MCF 10A (cell line): ENCODE measurements at places on chromosomes 5 and 9. TPM values are rescaled to one million over a fixed set of nuclear protein-coding genes. Genes with fewer than 3 reads are reported as not detected.

ANKDD1B gene
- 0.68 and 1.2 TPM in 2 replicates for total RNA-seq

C5orf52 gene
- not detected in 2 replicates for total RNA-seq

DNA sequence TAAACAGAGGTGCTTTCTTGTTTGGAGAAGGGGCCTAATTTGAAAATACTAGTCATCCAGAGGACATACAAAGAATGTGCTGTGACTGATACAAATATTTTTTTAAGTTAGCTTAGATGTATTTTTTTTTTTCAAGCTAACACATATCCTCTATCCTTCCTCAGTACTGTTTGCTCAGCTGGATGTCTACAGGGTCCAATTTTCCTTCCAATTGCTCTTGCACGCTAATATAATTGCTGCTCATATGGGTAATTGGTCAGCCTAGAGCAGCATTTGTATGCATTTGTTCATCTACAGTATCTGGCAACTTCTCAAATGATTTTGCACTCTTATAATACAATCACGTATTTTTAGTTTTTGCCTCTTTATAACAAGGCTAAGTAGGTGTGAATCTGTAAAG is 84.7 kb downstream of the ZDHHC21 start:
- peaks cover 6% of the 10 kb centered on the region for H3K36me3 ChIP-seq
- H3K27me3 ChIP-seq, result no peaks in the 10 kb centered on the region
- no peak overlapping the region for H3K4me3 ChIP-seq
- no peak overlapping the region for H3K27ac ChIP-seq
- DNase-seq, result no peak
- no peaks in the 10 kb centered on the region for H3K4me1 ChIP-seq

FOXD4L6 gene
- total RNA-seq, result 0.30 and 0.69 TPM in 2 replicates

DNA sequence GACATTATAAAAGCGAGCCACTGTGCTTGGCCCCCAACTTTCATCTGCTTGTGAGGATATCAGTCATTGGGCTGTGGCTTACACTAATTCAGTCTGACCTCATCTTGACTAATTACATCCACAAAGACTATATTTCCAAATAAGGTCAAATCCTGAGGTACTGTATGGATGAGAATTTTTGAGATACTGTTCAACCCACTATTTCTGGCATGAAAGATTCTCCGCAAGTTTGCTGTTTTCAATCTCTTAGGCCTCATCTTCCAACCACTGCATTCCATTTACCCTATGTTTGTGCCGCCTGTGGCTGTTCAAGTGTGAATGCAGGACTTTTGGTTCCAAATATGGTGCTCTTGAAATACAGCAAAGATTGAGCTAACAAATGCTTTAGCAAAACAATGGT is 400.9 kb upstream of the SGCD start:
- no peaks in the 10 kb centered on the region for H3K36me3 ChIP-seq
- H3K4me1 ChIP-seq, result no peaks in the 10 kb centered on the region
- H3K27me3 ChIP-seq, result no peaks in the 10 kb centered on the region

DND1 gene
- 4.3 and 5.1 TPM in 2 replicates for total RNA-seq

GRCh38 chr9:70195456-70195855 is 63.3 kb upstream of the SMC5 start:
- DNase-seq, result no peak
- H3K4me3 ChIP-seq, result no peak overlapping the region
- H3K4me1 ChIP-seq, result no peaks in the 10 kb centered on the region
- H3K36me3 ChIP-seq, result no peaks in the 10 kb centered on the region
- no peak overlapping the region for H3K27ac ChIP-seq

ITGA1 gene
- total RNA-seq, result 5.3 and 7.7 TPM in 2 replicates

DNA sequence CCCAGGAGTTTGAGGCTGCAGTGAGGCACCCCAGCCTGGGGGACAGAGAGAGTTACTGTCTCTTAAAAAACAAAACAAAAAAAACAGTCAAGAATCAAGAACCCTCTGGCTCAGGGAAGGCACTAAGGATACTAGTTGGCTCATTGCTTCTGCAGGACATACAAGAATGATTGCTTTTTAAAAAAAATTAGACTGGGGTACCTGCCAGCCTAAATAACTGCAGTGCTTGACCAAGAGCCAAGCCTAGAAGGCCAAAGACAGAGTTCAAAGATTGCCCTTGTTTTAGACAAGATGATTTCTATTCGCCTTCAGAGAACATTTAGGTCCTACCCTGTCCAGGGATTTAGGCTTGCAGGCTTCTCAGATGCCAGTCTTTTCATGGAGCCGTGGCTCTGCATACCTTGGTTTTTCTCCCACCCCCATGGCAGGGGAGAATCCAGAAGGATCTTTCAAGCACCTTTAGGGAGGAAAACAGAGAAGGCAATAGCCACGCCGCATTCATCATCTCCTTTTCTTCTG is 93.7 kb upstream of the IL6ST start:
- H3K27ac ChIP-seq, result no peak overlapping the region
- peaks cover 15% of the 10 kb centered on the region for H3K4me1 ChIP-seq
- no peaks in the 10 kb centered on the region for H3K27me3 ChIP-seq

- no peak overlapping the region for H3K4me3 ChIP-seq
- DNase-seq, result no peak
- no peaks in the 10 kb centered on the region for H3K36me3 ChIP-seq
- peaks cover 12% of the 10 kb centered on the region for H3K4me1 ChIP-seq
- H3K27ac ChIP-seq, result peak overlapping the region; percentile 24
- no peaks in the 10 kb centered on the region for H3K27me3 ChIP-seq
Measured at GRCh38 chr9:121261107-121261460, 6.9 kb upstream of the GSN start.

DNA sequence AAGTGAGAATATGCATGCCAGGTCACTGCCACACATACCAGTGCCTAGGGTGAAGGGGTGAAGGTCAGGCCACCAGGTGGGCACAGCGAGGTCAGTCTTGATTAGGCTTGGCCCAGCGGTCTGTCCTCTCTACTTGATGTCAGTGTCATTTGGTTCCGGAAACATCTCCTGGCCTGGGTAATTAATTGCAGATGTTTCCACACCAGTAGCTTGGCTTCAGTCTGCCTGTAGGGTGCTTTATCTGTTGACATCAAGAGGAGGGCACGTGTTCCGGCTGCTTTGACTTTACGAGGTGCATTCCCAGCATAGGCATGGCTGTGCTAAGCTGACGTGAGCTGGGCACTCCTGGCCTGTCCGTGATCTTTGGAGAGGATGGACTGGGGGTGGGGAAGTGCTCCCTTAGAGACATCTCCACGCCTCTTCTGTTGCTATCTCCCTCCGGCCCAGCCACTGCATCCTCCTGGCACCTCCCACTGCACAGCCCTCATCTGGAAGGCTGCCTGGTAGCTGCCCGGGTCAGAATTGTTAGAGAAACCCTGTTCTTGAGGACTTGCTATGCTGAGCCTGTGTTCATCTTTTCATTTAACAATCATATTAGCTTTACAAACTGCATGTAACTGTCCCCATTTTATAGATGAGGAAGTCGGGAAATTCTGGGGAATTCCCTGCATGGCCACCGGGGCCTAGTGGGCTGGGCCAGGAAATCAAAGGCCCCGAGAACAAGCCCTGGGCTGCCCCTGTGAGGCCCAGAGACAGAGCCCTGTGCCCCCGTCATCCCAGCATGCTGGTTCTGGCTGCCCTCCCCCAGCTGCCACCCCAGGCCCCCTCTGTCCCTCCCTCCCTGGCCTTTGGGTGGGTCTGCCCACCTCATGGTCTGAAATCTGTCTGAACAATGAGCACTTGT is 29.1 kb downstream of the JADE2 start:
- H3K4me1 ChIP-seq, result peaks cover 46% of the 10 kb centered on the region
- DNase-seq, result peak; percentile 84
- H3K27ac ChIP-seq, result peak overlapping the region; percentile 85
- H3K27me3 ChIP-seq, result no peaks in the 10 kb centered on the region

- H3K4me1 ChIP-seq, result peaks cover 6% of the 10 kb centered on the region
- no peaks in the 10 kb centered on the region for H3K27me3 ChIP-seq
- no peak overlapping the region for H3K4me3 ChIP-seq
- H3K36me3 ChIP-seq, result no peaks in the 10 kb centered on the region
- H3K27ac ChIP-seq, result no peak overlapping the region
Measured at GRCh38 chr5:28734396-28734795, 1696.0 kb upstream of the CDH9 start.

DNA sequence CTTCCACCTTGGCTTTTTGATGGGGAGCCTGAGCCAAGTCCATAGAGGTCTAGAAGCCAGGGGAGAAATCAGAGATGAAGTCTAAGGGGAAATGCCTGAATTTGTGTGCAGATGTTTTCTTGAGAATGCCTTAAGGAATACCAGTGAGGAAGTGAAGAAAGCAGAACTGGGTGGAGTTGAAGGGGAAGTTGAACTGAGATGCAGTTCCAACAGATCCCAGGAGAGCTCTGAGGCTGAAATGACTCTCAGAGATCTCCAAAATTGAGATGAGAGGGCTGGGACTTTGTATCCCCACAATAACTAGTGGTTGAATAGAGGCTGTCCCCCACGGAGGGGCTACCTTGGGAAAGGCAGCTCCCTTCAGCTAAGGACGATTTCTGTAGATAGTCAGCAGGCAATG is 197.1 kb downstream of the ZNF462 start:
- H3K36me3 ChIP-seq, result no peaks in the 10 kb centered on the region
- H3K27ac ChIP-seq, result no peak overlapping the region
- DNase-seq, result no peak
- H3K4me1 ChIP-seq, result no peaks in the 10 kb centered on the region
- no peak overlapping the region for H3K4me3 ChIP-seq
- H3K27me3 ChIP-seq, result no peaks in the 10 kb centered on the region

DNA sequence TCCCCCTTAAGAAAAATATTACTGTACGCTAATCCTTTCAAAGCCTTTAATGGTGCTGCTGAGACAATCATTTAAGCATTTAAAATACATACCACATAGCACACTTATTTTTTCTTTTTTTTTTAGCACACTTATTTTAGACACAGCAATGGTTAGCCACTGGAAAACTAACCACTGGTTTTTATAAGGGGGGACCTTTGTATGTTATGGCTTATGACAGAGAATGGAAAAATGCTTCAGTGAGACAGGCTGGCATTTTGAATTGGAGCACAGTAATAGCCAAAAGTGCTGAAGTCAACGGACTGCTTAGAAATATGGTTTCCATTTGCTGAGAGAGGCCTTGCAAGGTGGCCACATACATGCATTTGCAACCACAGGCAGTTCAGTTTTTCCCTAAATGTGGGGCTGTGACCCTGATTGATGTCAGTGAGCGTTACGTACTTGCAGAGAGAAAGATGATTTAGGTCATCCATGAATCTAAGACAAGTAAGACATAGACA is 28.5 kb downstream of the AOPEP start:
- H3K27me3 ChIP-seq, result no peaks in the 10 kb centered on the region
- H3K4me3 ChIP-seq, result no peak overlapping the region
- DNase-seq, result no peak
- peaks cover 11% of the 10 kb centered on the region for H3K36me3 ChIP-seq

- no peak overlapping the region for H3K27ac ChIP-seq
- H3K4me3 ChIP-seq, result no peak overlapping the region
- no peaks in the 10 kb centered on the region for H3K27me3 ChIP-seq
- peaks cover 4% of the 10 kb centered on the region for H3K4me1 ChIP-seq
- no peak for DNase-seq
Measured at GRCh38 chr5:40441733-40442132, 238.0 kb upstream of the PTGER4 start.

GRCh38 chr9:137369061-137369787 is 53.7 kb downstream of the EXD3 start:
- H3K27me3 ChIP-seq, result no peaks in the 10 kb centered on the region
- H3K36me3 ChIP-seq, result peaks cover 7% of the 10 kb centered on the region
- H3K4me1 ChIP-seq, result no peaks in the 10 kb centered on the region
- DNase-seq, result no peak
- no peak overlapping the region for H3K4me3 ChIP-seq

- H3K27me3 ChIP-seq, result no peaks in the 10 kb centered on the region
- no peak for DNase-seq
- peaks cover 6% of the 10 kb centered on the region for H3K36me3 ChIP-seq
- H3K27ac ChIP-seq, result no peak overlapping the region
Measured at GRCh38 chr9:126468141-126468825, 141.7 kb downstream of the MVB12B start.

DNA sequence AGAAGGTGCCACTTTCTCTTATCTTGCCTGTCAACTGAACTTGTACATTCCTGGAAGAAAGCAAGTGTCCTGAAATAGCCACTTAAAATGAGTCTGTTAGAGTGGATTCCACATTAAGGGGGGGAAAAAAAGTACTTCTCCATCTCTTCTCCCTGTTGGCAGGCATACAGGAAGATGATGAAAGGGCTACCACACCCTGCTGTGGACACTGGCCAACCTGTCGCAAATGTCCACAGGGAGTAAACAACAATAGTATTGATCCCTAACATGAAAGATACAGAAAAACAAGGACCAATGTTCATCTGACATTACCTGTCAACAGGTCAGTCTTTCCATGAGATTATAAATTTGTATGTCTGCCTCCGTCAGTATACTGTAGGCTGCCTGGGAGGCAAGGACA is 265.1 kb upstream of the MAP3K1 start:
- H3K4me3 ChIP-seq, result no peak overlapping the region
- H3K27ac ChIP-seq, result no peak overlapping the region
- no peaks in the 10 kb centered on the region for H3K27me3 ChIP-seq
- H3K4me1 ChIP-seq, result peaks cover 5% of the 10 kb centered on the region
- peaks cover 5% of the 10 kb centered on the region for H3K36me3 ChIP-seq
- DNase-seq, result no peak
